ENCODE measurements at places on chromosomes 11 and 22.
A peak's percentile ranks its signal among the peaks of the same experiment; 100 is the strongest.

DNA sequence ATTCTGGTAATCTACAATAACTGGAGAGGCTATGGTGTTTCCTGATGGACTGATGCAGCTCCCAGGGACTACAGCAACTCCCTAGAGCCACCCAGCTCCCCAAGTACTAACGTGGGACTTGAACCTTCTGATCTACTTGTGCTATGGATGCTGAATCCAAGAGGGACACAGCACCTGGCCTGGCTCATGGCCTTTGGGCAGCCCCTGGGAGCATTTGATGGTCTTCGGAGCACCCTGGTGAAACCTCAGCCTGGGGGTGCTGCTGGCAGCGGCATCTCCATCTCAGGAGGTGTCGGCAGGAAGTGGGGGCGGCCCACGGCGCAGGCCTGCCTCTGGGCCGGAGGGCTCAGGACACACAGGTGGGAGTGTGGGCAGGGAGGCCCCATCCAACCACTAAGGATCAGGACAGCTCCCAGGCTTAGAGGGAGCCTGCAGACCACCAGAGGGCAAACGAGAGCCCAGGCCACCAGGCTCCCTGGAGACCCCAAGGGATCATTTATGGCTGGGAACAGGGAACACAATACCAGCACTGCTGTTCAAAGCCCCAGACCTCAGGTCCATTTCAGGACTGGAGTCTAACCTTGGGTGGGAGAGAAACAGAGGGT, 8.7 kb downstream of the EHD1 start:
- DNase-seq: no peak

DNA sequence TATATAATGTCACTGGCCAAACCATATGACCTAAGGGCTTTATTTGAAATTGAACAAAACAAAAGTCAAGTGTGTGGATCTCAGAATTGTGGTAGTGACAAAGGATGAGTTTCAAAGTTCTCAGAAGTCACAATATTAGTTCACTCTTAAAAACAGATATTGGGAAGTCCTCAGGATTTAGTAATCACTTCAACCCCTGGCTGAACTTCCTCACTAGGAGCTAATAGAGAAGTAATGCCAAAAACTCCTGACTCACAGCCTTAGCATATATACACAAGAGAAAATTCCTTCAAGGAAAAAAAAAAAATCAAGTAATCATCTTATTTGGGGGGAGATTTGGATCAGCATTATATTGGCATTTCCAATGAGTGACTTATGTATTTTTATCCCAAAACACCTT, 75.6 kb upstream of the APOA1 start:
- no peak for DNase-seq

- no peak for DNase-seq
These were observed 168.2 kb downstream of the KIRREL3 start for GRCh38 chr11:126832387-126832786.

DNA sequence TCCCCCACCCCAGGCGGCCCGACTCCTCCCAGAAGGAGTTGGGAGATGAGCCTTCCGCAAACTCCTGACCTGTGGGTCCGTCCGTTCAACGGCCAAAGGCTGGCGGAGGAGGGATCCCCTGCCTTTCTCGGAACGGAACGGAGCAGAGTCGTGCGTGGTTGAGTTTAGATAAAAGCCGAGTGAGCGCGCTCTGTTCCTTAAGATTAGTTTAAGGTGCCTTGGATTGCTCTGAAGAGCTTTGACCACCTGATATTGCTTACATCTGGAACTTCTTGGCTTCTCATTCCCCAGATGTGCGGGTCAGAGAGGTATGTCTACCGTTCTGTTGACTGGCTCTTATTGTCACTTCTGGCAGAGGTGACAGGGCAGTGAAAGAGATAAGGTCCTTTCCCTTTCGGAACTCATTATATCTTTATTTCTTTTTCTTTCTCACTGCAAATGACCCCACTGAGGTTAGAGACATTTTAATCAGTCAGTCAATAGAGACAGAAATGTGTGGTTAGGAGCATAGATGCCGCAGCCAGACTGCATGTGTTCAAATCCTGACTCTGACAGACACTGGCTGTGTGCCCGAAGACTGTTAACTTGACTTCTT, at the start of gene TRIM6:
TRIM6 (plus strand) TSS at position 31 of the 595 bp plus-strand sequence; CDS start at position 292, 261 bp downstream.
- DNase-seq: peak; percentile 24

DNA sequence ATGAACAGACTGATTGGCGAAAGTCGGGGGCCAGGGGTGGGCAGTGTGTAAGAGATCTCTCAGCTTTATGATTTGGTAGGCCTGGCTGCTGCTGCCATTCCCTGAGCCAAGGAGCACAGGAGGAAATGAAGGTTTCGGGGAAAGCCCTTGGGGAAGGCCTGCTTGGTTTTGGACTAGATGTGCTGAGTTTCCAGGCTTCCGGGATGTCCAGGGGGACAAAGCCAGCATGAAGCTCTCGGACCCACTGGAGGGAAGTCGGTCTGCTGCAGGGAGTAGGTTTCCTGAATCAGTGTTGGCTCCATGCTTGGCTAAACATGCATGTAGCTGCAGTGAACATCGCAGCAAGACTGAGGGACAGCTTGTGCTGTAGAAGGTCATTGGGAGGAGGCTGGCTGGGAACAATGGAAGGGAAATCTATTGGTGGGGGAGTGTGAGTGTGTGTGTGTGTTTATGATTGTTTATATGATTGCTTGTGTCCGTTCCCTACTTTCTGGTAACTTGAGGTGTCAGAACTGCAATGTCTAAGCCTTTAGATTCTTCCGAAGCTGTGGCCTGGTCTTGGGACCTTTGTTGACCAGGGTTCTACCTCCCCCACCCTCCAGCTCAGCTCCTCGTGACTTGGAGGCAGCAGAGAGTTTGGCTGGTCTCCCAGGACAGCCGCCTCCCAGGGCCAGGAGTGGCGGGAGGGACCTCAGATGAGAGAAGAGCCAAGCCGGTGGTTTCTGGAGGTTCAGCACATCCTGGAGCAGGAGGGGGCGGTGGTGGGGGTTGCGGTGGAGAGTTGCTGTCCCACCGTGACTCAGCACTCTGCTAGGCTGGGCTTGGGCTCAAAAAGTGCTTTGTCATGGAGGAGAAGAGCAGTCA, 4.0 kb upstream of the FTH1 start:
- DNase-seq: peak; percentile 96

GRCh38 chr11:8735094-8735493, 52.5 kb downstream of the RPL27A start:
- DNase-seq: no peak

DNA sequence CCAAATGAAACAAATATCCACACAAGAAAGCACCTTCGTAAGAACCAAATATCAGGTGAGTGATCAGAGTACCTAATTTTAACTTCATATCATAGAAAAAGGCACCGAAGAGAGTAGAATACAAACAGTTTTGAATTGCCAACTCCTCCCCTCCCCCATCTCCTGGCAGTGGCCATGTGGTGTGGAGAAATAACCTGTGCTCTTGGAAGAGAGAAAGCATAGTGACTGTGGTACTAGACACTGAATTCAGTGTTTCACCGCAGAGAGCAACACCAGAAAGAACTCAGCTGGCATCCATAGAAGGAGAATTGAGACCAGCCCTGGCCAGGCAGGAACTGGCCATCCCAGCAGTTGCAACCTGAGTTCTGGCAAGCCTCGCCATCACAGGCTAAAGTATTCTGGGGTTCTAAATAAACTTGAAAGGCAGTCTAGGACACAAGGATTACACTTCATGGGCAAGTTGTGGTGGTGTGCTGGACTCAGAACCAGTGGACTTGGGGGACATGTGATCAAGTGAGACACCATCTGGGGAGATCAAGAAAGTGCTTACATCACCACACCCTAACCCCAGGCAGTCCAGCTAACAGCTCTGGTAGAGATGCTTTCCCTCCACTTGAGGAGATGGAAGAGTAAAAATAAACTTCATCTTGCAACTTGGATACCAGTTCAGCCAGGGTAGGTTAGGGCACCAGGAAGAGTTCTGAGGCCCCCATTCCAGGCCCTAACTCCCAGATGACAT, 1003.2 kb downstream of the NTM start:
- DNase-seq: no peak

- DNase-seq: peak; percentile 83
These were observed at the start of gene GAS2L1 for GRCh38 chr22:29306175-29306834. TSS of gene GAS2L1 (plus strand) at chr22:29306650. CDS start at chr22:29308106, 1,456 bp downstream.

DNA sequence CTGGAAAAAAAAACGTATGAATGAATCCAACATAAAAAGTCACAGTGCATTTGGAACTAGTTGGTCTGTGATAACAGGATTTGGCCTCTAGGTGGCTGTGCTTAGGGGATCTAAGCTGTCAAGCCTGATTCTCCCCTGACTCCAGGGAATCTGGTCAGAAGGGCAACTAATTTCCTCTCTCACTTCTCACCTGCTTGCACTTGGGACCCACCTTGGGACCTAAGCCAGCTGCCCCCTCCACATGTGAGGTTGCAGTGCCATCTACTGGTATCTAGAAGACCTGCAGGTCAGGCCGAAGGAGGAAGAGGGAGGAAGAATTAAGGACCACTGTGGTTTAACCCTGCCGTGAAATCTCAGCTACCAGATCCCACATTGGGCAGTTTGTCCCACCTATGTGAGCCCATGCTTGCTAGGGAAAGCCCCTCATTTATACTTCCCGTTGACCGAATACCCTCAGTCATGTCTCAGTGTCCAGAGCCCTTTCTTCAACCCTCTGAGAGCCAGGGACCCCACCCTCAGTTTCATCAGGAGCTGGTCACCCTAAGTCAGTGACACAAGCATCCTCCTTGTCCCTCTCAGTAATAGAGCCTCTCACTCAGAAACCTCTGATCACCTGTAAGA, 33.2 kb upstream of the CAVIN3 start:
- peak; percentile 56 for DNase-seq

GRCh38 chr22:17217179-17217578, 2.1 kb downstream of the ADA2 start:
- no peak for DNase-seq
